Astrocyte of the spinal cord (primary cell): ENCODE measurements at places on chromosomes 12 and 14.

- DNase-seq: peak; percentile 23
Observed at GRCh38 chr12:6115389-6115788, 9.1 kb downstream of the VWF start.

DNA sequence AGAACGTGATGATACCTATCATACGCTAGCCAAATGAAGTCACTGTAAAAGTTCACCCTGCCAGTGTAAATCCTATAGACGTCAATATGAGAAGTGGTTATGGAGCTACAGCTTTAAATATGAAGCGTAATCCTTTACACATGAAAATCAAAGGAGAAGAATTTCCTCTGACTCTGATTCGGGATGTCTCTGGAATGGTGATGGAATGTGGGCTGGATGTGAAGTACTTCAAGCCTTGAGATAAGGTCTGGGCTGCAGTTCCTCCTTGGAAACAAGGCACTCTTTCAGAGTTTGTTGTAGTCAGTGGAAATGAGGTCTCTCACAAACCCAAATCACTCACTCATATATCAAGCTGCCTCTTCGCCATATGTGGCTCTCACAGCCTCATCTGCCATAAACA lies 53.1 kb upstream of the NAP1L1 start:
- no peak for DNase-seq

GRCh38 chr14:52741865-52742264 lies 11.9 kb downstream of the STYX start:
- no peak for DNase-seq

DNA sequence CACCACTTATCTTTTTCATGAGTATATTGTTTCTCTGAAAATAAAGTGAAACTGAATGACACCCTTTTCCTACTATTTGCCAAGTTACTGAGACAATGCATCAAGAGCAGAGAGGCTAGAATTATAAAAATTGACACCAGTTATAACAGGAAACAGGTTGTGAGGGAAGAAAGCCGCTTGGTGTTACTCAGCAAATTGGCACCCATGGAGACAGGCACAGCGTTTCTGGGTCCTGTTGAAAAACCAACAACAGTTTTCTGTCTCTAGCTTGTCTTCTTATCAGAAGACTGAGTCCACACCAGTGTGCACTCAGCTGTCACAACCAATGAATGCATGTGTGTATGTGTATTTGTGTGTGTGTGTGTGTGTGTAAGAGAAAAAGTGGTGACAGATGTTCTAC lies 267.7 kb downstream of the KCNH5 start:
- DNase-seq: no peak

DNA sequence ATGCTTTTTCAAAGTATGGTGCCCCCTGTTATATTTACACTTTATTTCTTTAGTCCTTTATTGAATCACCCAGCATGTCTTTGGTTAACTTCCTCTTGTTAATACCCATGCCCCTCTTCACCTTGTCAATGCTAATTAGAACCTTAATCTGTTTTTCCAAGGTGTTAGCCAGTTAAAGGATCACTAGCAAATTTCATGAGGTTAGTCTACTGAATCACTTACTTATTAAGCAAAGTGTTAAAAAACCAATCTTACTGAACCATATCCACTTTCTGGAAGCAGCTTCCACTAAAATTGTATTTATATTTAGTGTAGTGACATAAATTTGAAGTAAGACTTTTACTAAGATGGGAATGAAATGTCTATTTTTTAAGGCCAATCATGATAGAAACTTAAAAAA lies 27.9 kb downstream of the TAOK3 start:
- DNase-seq: no peak

DNA sequence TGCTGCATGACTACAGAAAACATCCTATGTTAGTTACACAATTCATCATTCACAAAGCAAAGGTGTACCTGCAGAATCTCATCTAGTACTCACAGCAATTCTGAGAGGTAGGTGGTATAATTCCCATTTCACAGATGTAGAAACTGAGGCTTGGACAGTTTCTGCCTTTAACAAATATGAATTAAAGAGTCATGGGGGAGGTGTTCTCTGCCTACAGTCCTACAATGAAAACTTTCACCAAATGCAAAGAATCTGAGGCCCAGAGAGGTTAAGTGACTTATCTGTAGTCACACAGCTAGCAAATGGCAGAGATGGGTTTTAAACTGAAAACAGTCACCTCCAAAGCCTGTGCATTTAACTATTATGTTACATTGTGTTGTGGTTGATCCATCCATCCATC lies 171.6 kb upstream of the WSCD2 start:
- DNase-seq: no peak

- DNase-seq: peak; percentile 91
Observed at GRCh38 chr12:57151741-57152630, 4.6 kb upstream of the LRP1-AS start.

DNA sequence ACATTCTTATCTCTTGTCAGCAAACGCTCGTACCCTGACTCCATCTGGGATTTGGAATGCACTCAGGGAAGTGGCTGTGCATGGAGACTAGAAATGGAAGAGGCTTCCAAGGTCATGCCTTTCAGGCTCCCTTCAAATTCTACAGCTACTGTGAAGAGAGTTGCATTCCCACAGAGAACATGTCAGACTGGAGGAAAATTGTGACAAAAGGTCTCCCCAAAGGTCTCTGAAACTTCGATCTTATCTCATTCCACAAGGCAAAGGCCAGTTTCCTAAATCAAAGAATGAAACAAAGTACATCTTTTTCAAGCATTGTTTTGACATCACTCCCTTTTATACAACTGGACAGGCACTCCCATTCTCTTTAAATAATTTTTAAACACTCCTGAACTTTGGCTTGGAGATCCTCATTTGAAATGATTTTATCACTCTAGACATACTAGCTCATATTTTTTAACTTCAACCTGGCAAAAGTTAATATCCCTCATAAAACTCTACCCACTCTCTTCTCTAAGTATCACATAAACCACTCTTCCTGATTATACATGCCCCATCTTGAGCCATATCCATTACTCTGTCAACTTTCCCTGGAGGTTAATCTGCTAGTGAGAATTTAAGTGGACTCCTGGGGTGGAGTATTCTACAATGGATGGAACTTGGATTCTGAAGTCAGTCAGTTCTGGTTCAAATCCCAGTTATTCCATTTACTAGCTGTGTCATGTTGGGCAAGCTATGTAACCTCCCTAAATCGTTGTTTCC lies 218.1 kb upstream of the HMGA2 start:
- DNase-seq: no peak

GRCh38 chr12:47954467-47955045 lies 8.8 kb upstream of the TMEM106C start:
- DNase-seq: no peak

GRCh38 chr14:63192085-63192484 lies 12.2 kb upstream of the RHOJ start:
- peak; percentile 6 for DNase-seq

DNA sequence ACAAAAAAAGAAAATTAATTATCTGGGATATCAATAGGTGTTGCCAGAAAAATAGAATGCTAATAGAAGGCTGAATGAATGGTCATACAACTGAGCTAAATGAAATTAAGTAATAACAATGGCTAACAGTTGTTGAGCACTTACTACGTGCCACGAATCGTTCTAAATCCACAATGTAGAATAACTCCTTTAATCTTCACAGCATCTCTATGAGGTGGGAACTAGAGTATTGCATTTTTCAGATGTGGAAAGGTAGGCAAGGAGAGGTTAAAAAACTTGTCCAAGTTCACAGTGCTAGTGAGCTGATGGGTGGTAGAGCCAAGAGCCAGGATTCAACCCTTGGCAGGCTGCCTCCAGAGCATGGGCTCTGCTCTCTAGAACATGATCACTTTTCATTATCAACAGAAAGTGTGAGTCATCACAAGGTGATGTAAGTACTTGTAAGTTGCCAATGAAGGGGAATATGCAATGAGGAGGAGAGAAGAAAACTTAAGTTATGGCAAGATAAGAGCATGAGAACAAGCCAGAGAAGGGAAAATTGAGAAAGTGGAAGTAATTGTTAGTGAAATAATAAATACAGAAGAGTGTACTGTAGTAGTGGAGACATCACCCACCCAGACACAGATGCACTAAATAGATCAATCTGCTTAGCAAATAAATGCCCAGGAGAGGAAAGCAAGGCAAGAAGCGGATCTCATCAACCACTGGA lies 122.1 kb downstream of the PRKD1 start:
- DNase-seq: peak; percentile 96

DNA sequence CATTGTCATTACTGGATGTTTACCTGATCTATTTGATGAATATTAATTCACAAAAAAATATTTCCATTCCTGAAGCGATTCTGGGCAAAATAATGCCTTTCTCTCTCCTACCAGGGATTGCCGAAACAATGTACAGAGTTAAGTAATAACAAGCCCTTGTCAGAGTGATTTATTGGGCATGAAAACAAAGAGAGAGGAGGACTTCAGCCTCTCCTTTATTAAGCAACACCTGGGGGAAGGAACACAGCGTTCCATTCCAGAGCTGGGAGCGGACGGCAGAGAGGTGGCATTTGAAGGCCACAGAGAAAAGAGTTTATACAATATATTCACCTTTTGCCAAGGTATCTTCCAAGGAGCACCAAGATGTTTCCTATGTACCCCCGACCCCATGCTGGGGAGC lies 165.8 kb downstream of the KSR2 start:
- no peak for DNase-seq

GRCh38 chr14:77979171-77979570 lies 179.3 kb downstream of the ADCK1 start:
- no peak for DNase-seq

- DNase-seq: no peak
Observed at GRCh38 chr14:44404599-44404998, 102.5 kb downstream of the FSCB start.

DNA sequence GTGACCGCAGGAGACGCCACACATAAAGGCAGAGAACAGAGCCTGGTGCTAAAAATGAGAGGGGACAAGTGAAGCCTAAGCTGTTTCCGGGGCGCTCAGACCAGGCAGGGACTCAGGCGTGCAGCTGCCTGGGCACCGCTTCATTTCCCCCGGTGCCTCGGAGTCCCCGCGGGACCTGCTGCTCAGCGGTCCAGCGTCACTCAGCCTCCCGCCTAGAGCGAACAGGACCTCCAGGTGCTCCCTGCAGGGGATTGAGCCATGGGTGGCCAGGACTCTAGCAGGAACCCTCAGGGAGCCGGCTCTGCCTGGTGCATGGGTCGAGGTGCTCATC lies 31.0 kb downstream of the CCDC85C start:
- no peak for DNase-seq

- DNase-seq: no peak
Observed at GRCh38 chr14:25252793-25253192, 202.8 kb upstream of the STXBP6 start.

- no peak for DNase-seq
Observed at GRCh38 chr12:67437011-67437410, 167.9 kb downstream of the CAND1 start.

DNA sequence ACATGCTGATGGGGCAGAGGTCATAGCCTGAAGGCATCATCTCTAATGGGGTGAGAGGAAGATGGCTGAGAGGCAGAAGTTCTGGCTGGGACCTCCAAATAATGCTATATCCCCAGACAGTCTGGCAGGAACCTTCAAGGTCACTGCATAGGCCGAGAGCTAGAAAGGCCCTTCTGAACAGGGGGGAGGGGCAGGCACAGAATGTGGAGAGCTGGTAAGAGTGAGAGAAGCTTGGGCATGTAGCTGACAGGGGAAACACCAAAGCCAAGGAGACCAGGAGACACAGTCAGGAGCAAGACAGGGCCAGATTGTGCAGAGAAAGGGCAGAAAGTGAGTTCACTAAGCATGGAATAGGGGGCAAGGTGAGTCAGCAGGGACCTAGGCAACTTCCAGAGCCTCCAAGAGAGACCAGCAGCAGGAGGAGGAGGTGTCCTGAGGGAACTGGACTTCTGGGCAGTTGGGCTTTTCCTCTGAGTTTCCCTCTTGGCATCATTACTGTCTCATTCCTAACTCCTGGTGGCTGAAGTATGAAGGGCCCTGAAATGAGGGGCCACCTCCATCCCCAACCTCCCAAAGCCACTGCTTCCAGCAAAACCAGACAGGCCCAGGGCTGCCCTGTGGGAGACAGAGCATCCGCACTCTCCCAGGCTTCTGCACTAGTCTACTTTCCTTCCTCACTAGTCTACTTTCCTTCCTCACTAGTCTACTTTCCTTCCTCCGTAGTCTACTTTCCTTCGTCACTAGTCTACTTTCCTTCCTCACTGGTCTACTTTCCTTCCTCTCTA lies 17.1 kb downstream of the ANO2 start:
- DNase-seq: no peak

DNA sequence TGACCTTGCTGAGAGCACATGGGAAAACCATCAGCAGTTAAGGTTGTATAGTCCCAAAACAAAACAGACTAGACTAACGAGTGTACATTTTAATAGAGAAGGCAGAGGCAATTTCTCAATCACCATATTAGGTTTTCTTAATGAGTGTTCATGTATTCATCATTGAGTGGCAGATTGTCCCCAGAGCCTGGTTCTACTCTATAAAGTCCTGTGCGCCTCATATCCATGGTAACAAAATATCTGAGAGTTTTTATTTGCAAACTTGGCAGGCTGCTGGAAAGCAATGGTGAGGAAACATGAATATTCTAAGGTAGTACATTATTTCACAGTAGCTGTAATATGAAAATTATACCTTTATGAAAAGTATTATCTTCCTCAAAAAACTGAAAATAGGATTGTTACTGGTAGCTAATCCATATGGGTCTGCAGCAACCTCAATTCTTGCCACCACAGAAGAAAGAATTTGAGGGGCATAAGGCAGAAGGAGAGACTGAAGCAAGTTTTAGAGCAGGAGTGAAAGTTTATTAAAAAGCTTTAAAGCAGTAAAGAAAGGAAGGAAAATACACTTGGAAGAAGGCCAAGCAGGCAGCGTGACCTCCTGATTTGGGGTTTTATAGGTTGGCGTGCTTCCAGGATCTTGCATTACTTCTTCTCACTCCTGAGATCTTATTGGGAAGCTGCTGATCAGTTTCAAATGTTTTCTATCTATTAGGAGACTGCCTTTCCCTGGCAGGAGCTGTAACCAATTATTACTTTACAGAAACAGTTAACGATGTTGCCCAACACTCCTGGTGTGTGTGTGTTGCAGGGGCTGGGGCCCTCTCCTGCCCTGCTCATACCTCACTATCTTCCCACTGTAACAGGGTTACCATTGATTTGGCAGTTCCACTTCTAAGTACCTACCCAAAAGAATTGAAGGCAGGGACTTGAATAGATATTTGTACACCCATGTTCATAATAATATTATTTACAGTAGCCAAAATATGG lies 154.0 kb upstream of the NUDT4 start:
- DNase-seq: no peak

GRCh38 chr14:94368956-94369355 lies 19.4 kb downstream of the SERPINA1 start:
- no peak for DNase-seq

DNA sequence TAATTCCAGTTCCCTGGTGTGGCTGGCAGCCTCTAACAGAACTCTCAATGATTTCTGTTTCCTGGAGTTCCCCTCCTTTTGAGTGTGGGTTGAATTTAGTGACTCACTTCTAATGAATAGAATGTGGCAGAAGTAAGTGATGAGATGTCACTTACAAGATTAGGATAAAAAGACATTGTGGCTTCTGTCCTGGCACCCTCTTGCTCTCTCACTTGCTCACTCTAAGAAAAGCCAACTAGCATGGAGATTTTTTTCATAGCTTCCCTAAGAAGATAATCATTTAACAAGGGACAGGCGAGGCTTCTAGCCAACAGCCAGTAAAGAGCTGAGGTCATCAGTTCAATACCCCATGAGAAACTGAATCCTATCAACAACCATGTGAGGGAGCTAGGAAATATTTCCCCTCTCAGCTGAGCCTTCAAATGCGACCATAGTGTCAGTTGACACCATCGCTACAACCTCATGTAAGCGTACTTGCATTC lies 156.7 kb downstream of the TMTC3 start:
- peak; percentile 88 for DNase-seq

- DNase-seq: no peak
Observed at GRCh38 chr14:102210421-102211042, 70.8 kb downstream of the WDR20 start.

GRCh38 chr12:6461401-6462233 lies 8.9 kb downstream of the VAMP1 start:
- DNase-seq: no peak
